ENCODE measurements at places on chromosomes 7 and 10.
A peak's percentile ranks its signal among the peaks of the same experiment; 100 is the strongest.

DNA sequence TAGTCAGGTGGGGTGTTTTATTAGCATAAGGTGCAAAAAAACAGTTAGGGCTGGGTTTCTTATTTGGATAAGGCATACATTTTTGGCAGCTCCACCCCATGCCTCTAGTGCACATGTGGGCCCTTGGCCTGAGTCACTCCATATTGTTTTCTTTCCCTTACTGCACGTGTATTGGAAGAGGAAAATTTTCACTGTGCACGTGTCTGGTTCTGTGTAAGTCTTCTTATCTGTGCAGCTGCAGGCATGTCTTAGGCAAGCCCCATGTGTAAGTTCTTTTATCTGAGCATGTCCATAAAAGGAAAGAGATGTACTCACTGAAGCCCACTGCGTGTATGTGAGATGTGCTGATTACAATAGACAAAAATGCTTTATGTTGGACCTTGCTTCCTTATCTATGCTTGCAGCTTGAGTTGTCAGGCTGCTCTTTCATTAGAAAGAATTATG, 540.3 kb upstream of the IGFBP3 start:
- no peak for DNase-seq

- no peak for DNase-seq
These were observed 9.3 kb downstream of the ARL3 start for GRCh38 chr10:102704915-102705314.

- no peak for DNase-seq
These were observed 567.5 kb downstream of the DNAJB6 start for GRCh38 chr7:157904211-157904865.

- no peak for DNase-seq
These were observed 29.7 kb downstream of the STN1 start for GRCh38 chr10:103888113-103888841.

DNA sequence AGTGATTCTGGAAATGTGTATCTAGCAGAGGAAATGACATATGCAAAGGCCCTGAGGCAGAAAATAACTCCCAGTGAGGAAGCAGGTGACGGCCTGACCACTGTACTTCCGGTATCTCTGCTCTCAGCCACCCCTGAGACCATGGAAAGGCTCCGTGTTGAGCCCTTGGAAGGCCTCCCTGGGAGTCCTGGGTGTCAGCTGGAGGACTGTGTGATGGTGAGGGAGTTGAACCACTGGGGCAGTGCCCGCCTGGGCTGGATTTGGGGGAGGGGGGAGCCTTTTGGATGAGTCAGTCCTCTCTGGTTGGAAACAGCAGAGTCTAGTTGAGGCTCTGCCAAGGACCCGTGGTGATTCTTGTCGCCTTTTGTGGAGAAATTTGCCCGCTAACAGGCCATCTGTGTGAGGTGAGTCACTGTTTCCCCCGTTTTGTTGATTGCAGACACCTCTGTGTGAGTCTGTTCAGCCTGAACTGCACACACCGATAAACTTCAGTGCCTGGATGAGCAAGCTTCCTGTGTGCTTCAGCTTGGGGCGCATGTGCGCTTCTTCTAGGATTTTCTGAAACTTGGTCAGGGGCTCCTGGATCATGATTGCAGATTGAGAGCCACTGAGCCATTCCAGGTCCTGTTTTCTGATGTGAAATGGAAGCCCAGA, 98.6 kb downstream of the GRK5 start:
- peak; percentile 93 for DNase-seq

DNA sequence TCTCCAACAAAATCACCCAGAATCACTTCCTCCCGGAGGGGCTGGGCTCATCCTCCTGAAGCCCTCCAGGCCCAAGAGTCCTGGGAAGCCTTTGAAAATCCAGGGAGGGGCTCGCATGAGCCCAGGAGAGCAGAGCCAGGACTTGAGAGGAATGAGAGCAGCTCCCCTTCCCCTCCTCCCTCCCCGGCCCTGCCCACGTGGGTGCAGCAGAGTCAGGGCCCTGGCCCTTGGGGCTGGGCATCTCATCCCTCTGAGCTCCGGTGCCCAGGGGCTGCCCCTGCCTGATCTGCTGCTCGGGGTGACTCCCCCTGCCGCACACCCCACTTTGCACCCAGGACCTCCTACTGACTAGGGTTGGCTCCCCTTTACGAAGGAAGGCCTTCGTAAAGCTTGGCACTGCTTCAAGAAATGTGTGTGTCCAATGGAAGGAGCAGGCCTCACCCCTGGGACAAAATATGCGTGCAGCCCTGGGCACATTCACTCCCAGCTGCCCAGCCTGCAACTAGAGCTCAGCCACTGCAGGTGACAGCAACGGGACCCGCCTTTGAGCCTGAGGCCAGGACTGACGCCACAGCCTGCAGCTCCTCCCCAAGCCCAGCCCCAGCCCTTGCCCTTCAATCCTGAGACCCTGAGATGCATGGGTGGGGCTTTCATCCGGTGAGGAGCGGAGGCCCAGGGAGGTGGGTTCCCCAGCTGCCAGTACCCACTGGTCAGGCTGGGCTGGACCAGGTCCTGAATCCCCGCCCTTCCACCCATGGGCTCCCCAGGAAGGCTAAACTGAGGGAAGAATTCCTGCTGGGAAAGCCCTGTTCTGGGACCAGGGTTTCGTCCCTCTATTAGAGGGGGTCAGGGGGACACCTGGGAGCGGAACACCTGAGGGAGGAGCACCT, 21.8 kb downstream of the PWWP2B start:
- DNase-seq: no peak

DNA sequence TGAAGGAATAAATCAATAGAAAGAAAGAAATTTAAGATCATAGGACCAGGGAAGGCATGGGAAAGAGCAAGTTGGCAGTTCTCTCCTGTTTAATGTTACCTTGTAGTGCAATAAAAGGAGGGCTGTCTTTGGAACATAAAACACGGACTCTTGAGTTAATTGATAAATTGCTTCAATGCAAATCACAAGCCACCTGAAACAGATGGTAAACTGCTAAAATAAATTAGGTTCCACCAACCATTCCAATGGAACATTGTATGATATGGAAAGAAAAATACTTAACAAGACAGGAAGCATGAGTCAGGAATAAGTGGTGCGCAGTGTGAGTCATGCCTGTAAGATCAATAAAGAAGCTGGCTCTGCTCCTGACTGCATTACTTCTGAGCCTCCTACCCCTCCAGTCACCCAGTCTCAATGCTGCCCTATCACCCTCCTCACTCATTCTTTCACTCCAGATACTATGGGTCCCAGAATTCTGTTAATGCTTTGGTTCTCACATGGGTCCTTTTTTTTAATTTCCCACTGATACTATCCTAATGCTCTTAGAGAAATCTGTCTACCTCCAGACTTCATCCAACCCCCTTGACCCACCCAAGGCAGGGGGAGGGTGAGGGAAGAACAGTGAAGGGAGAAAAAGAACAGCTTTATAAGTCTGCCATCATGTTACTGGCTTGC, 78.9 kb downstream of the LRRC17 start:
- DNase-seq: no peak

- no peak for DNase-seq
These were observed 95.7 kb downstream of the POU6F2 start for GRCh38 chr7:39073432-39073831.

GRCh38 chr10:104300736-104301292, 31.8 kb downstream of the GSTO2 start:
- no peak for DNase-seq

- peak; percentile 33 for DNase-seq
These were observed 5.5 kb downstream of the ZNF777 start for GRCh38 chr7:149455175-149455950.

GRCh38 chr7:69246758-69247157, 351.5 kb upstream of the AUTS2 start:
- no peak for DNase-seq

DNA sequence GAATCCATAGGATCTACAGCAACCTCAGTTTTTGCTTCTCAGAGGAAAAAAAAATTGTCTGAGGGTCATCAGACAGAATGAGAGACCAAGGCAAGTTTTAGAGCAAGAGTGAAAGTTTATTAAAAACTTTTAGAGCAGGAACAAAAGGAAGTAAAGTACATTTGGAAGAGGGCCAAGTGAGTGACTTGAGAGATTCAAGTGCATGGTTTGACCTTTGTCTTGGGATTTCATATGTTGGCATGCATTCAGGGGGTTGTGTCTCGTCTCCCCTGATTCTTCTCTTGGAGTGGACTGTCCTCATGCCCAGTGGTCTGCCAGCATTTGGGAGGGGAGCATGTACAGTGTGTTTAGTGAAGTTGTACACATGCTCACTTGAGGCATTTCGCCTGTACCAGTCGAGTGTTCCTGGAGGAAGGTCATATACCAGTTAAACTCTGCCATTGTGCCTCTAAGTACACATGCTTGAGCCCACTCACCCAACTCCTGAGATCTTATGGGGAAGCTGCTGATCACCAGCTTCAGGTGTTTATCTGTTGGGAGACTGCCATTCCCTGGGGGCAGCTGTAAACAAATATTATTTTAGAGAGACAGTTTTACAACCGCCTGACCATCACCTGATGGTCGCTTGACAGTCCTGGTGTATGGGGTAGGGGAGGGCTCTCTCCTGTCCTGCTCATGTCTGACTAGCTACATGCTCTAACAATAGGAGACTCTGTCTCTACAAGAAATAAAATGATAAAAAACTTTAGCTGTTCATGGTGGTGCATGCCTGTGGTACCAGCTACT, 109.4 kb downstream of the EEPD1 start:
- no peak for DNase-seq

DNA sequence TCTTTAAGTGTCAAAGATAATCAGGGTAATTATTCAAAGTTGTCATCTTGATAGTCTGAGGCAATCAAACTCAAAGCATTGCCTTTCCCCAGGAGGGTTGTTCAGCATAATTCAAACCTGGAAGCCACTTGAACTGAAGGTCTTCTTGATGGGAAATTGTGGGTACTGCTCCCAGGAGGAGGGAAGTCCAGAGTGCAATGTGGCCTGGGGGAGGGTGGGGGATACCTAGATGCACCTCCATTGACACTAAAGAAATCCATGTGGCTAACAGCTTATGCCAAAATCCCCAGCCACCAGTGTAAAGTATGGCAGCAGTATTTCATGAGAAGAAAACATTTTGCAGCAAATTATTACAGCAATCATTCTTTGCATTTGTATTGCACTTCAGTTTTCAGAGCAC, 114.9 kb downstream of the STRA8 start:
- no peak for DNase-seq

DNA sequence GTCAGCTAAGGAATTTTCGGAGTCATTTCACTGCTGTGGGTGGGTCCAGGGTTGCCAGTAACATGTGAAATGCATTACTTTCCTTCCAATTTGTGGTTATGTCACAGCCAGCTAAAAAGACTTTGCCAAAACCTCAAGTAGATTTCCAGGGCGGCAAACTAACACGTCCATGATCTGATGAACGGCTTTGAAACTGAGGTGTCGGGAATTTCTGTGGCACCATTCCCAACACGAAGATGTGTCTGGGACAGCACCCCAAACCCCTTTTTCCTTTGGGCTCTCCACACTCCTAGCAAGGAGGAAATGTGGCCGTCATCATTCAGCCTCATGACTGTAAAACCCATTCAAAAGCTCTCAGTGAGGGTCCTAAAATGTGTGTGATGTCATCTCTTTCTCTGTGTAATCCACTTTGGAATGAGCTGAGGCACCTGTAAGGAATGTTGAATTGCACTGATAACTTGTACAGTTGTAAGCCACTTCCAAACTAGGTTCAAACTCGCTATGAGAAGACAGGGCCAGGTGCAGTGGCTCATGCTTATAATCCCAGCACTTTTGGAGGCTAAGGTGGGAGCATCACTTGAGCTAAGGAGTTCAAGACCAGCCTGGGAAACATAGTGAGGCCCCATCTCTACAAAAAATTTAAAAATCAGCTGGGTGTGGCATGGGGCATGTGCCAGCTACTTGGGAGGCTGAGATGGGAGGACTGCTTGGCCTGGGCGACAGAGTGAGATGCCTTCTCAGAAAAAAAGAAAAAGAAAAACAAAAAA, 146.1 kb upstream of the FRMD4A start:
- DNase-seq: peak; percentile 11

GRCh38 chr10:79084012-79084971, 15.5 kb downstream of the ZMIZ1 start:
- DNase-seq: no peak

GRCh38 chr7:46524350-46524749, 603.3 kb upstream of the IGFBP3 start:
- no peak for DNase-seq

- DNase-seq: peak; percentile 59
These were observed 1.5 kb downstream of the GSDME start for GRCh38 chr7:24755541-24756407.

DNA sequence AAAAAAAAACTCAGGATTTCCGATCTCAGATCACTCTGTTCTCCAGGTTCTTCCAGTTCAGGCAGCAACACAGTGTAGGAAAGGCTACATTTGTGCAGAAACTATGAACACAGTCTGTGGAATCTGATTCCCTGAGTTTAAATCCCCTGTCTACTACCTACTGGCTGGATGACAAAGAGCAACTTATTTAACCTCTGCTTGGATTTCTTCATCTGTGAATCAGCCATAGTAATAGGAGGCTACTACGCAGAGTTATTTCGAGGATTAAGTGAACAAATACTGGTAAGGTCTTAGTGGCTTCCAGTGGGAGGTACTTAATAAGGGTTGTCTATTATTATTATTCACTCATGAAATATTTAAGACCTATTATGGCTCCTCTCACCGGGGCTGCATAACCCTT, 44.3 kb upstream of the PDCD4 start:
- DNase-seq: no peak

DNA sequence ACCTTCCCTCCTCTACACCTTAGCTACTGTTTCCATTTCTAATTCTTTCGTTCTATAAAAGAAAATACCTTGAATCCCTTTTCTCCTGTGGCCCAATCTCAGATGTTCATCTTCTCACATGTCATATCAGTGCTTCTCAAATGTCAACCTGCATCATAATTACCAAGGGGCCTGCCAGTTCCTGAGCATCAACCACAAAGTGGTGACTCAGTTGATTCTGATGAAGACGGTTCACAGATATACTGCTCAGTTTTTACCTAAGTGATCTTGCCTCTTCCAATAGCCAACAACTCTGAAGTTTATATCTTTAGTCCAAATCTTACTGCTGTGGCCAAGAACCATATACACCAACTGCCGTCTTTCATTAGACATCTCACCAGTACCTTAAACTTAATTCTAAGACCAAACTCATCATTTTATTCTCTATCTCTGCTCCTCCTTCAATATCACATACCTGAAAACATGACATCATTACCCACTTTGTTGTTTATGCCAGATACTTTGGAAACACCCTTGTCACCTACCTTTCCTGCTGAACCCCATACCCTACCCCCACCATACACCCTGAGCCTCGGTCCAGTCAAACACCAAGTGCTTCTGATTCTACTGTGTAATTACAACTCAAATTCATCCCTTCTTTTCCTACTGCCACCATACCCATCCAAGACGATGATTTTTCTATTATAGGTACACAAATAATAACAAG, 115.5 kb downstream of the LMBR1 start:
- DNase-seq: no peak

All from activated CD8-positive, alpha-beta memory T cell treated with anti-CD3 and anti-CD28 coated beads for 24 hours (primary cell).